ENCODE measurements at places on chromosomes 16 and 17.

GRCh38 chr17:78019976-78020716 lies 61.6 kb downstream of the TNRC6C start:
- DNase-seq = no peak

GRCh38 chr17:66387392-66387981 lies 85.1 kb downstream of the PRKCA start:
- no peak for DNase-seq

DNA sequence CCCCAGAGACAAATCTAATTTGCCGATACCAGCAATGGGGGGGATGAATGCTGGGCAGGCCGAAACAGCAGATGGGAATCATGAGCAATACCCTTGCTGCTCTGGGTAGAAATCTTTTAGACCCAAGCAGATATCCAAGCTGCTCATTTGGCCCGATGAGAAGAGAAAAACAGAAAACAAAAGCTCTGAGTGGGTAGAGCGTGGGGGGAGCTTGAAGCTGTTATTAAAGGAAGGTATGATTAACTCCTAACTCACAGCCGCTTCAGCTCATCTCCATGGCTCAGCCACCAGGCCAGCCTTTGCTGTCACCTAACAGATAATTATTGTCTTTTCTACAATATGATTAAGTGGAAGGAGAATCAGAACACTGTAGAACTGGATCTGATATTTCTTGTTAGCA lies 58.3 kb downstream of the VPS35L start:
- peak; percentile 29 for DNase-seq

DNA sequence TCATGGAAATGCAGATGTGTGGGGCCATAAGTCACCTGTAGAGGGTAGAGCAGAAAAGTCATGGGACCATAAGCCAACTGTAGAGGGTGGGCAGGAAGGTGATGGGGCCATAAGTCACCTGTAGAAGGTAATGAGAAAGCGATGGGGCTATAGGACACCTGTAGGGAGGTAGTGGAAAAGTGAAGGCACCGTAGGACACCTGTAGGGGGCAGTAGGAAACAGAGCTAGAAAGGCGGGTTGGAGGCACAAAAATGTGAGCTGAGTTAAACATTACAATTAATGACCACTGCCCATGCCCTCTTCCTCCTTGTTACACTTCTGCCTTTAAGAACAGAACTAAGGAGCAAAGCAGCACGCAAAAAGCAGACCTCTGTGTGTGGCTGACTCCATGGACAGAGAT lies 150.1 kb downstream of the SHISA6 start:
- no peak for DNase-seq

- DNase-seq = peak; percentile 91
Observed at GRCh38 chr17:75078284-75079022, 9.3 kb upstream of the SLC16A5 start.

Data from EH (cell line).